Type B pancreatic cell (in vitro differentiated cells): ENCODE measurements at places on chromosomes 6 and 20.

DNA sequence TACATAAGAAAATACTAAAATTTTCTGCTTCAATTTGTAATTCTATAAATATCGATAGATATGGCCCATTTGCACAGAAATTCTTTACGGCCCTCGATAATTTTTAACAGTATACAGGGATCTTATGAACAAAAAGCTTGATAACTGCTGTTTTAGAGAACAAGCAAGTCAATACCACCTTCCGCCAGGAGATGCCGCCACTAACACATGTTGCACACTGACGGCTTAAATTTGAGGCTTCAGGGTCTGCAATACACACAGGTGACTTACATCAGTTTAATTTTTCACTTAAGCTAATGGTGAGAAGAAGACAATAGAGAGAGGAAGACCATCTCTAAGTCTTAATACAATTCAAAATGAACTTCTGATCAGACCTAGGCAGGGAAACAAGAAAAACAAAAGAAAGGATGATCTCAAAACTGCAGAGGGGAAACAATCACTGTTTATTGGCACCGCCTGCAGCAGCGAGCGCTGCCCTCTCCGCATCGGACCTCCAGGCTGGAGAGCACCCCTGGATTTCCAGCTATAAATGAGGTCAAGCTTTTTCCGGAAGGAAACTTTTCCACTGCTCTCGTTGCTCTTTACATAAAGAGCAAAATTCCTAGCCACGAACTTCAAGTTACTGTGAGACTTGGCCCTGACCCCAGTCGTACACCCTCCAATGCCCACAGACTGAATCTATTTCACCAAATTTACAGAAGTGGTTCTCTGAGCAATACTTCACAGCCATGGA is 53.9 kb downstream of the OTOR start:
- DNase-seq = peak; percentile 77

- DNase-seq = no peak
Measured at GRCh38 chr6:166446146-166446545, 63.4 kb upstream of the MPC1 start.

DNA sequence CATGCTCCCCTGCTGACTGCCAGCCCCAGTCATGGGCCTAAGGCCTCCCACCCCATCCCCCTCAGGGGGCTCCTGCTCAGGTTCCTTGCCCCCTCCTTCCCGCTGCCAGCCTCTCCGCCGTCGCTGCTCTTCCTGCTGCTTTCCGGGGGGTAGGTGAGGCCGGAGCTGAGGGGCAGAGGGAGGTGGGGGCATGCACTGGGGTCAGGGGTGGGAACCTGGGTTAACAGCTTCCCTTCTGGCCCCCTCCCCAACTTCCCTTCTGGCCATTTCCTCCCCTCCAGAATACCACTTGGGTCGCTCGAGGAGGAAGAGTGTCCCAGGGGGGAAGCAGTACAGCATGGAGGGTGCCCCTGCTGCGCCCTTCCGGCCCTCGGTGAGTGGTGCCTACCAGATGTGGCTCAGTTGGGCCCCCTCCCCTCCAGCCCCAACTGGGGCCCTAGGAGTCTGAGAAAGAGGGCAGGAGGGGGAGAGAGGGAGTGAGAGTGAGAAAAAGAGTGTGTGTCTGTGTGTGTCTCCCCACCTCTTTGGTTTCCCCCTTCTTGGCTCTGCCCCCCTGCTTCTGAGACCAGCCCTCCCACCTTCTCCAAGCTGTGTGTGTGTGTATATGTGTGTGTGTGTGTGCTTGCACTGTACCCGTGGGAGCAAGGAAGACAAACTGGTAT is 12.1 kb downstream of the SYNGAP1 start:
- no peak for DNase-seq

GRCh38 chr20:13402171-13402760 is 181.2 kb downstream of the ISM1 start:
- DNase-seq = no peak

DNA sequence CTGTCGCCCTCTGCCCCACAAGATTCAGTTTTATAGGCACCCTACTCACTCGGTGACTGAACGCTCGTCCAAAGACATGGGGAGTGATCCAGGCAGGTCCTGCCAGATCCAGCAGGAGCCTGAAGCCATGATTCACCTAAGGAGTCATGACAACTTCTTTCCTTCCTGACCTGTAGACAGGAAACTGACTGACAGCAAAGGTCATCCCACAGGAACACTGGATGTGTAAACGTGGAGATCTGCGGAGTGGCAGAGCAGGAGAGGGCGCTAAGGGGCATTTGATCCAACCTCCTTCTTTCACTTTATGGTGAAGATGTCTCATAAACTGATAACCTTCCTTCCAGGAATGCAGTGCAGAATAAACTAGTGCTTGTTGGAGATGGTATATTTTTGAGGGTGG is 192.2 kb downstream of the GJA10 start:
- no peak for DNase-seq

DNA sequence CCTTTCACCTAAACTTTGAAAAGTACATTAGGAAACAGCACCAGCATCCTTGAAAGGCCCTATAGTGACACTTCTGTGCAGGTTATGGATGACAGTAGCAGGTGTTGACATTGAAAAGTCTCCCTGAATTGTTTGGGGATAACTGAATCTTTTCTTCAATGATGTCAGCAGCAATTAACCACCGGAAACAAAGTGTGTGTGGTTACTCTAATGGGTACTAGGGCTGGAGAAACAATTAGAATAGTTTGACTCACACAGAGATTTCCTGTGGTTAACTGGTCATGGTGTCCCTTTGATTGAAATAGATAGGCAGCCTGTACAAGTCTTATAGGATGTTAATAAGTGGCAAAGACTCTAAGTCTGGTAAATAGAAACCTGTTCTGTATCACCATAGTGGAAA is 189.1 kb downstream of the TBX18 start:
- no peak for DNase-seq

- DNase-seq = no peak
Measured at GRCh38 chr6:138115201-138115600, 8.0 kb upstream of the PERP start.

GRCh38 chr6:14730654-14731053 is 515.2 kb upstream of the JARID2 start:
- no peak for DNase-seq

DNA sequence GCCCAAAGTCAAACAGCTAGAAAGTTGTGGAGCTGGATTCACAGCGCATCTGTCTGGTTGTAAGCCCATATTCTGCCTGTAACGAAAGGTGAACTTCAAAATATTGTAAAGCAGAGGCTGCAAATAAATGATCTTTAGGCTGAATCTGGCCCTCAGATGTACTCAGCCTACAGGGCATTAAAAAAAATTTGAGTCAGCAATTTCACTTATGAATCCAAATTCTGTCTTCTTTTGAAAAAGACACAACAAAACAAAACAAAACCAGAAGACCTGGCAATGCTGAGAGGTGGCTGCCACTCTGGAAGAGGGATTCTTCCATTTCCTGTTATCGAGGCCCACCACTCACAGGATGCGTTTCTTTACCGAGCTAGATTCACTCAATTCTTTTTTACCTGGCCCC is 7.1 kb downstream of the LAMA4 start:
- DNase-seq = no peak

GRCh38 chr20:1526896-1527295 is 30.6 kb downstream of the SIRPD start:
- no peak for DNase-seq

DNA sequence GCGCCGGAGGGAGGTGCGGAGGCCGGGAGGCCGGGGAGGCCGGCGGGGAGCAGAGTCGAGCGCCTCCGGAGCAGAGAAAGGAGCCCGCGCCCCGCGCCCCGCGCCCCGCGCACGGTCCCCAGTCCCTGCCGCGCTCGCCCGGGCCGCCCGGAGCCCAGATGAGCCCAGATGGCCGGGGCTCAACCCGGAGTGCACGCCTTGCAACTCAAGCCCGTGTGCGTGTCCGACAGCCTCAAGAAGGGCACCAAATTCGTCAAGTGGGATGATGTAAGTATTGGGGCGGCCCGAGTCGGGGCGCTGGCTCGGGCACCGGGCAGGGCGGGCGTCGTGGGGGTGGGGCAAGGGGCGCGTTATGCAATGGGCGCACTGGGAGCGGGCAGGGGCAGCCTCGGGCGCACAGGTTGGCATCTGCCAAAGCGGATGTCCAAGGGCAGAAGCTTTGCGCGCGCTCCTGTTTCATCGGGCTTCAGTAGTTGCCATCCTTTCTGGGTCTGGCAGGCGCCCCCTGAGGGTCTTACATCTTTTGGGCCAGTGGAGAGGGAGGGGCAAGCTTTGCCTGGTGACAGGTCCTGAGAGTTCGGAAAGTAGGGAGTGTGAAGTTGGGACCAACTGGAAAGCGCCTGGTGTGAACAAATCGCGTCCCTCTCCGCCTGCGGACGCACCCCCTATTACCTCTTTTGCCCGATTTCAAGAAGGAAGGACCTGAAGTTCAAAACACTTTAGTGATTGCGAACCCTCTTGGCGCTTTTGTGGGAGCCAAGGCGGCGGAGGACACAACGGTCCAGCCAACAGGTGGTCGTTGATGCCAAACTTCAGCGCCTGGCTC is 631 bp downstream of the PLCB1 start:
- DNase-seq = no peak

GRCh38 chr6:72969666-72970065 is 255.6 kb downstream of the KHDC1L start:
- no peak for DNase-seq

GRCh38 chr20:36887752-36888090 is 11.8 kb downstream of the TLDC2 start:
- no peak for DNase-seq

- no peak for DNase-seq
Measured at GRCh38 chr6:17036065-17036393, 65.8 kb upstream of the STMND1 start.

DNA sequence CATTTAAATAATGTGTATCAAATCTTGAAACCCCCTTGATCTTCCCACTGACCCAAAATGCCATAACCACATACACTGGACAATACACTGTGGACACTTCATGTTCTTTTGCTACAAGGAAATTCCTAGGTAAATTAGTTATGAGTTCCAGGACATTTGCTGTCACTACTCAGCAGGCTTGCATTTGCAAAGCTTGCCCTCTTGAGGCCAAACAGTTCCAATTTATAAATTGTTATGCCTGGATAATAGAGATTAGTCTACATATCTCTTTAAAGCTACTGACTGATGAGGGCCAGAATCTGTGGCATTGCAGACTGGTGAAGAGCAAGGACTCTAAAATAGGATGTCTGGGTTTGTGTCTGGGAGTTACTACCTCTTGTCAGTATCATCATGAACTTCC is 17.4 kb upstream of the RAB32 start:
- DNase-seq = no peak

- DNase-seq = no peak
Measured at GRCh38 chr6:104418125-104418524, 441.6 kb downstream of the HACE1 start.

- DNase-seq = no peak
Measured at GRCh38 chr6:52157301-52157941, 28.8 kb upstream of the IL17A start.

DNA sequence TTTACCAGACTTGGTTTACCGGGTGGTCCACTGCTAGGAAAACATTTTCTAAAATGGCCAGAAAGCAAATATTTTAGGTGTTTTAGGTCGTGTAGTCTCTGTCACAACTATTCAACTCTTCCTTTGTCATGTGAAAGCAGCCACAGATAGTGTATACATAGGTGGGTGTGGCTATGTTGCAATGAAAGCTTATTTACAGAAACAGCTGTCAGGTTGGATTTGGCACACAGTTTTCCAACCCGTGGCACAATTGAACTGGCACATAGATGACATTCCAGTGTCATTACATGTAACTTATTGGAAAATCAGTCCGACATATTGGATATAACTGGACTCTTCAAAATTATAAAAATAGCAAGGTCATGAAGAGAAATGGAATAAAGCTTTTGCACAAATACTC is 68.9 kb upstream of the KCNQ5 start:
- no peak for DNase-seq

DNA sequence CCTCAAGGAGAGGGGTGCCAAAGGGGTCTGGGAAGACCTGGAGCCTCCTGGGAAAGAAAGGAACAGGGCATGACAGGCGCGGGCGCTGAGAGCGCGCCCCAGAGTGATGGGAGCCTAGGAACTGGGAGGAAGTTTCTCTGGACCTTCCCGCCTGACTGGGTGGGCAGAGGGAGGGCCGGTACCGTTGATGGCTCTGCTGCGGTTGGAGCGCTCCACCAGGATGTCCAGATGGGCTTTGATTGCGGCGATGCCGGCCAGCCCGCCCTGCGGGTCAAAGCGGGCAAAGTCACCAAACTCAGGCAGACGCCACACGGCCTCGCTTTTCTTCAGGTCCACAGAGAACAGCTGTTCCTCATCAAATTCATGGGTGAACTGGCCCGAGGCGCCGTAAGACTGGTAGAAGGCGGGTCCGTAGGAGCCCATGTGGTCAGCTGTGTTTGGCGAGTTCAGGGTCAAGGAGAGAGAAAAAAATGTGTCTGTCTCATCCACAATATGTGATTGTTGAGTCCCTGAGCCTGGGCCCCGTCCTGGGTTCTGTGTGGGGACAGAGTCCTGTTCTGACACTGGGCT is 1.5 kb downstream of the HLA-DOA start:
- DNase-seq = no peak

DNA sequence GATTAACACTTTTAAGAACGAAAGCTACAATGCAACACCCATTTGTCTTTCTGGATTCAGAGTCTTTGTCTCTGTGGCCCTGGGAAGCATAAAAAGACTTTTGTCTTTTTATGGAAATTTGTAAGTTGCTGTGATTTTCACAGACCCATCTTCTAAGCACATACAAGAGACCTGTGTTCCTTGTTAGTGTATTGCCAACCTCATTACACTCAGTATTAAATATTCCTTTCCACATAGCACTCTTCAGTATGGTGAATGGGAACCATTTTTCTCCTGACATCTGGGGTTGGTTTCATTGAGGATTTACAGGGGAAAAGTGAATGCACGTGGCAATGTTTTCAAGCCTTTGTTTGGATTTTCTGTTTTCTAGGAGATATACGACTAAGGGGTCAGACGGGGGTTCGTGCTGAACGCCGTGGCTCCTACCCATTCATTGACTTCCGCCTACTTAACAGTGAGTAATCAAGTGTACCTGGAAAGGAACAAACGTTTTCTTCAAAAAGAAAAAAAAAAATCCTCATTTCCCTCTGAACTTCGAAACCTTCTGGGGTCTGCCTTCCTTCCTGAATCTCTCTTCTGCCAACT is 141.7 kb downstream of the MTFR2 start:
- no peak for DNase-seq

- DNase-seq = no peak
Measured at GRCh38 chr6:15368186-15368585, 122.3 kb downstream of the JARID2 start.

- DNase-seq = no peak
Measured at GRCh38 chr6:42532038-42532669, 31.7 kb upstream of the UBR2 start.

- DNase-seq = no peak
Measured at GRCh38 chr20:45235995-45236394, 14.8 kb downstream of the SEMG2 start.

- no peak for DNase-seq
Measured at GRCh38 chr6:33720998-33721397, 9.5 kb upstream of the UQCC2 start.

DNA sequence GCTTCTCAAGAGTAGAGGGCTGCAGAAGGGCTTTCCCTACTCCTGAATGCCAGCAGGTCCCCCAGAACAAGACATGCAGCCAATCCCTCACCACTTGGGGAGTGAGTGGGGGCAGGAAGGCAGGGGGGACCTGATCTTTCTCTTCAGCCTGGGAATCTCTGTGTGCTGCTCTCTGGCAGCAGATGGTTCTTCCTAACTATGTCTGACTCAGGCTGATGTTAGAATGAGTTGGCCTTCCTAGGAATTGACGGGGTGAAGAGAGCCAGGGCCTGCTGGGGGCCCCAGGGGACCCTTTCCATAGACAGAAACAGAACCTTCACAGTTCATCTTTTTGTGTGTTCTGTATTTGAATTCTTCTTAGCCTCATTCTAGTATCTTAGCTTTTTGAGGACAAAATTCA is 29.0 kb upstream of the TCP11 start:
- no peak for DNase-seq

- DNase-seq = no peak
Measured at GRCh38 chr20:881051-881782, 34.9 kb downstream of the ANGPT4 start.
